ENCODE measurements at places on chromosomes 5 and 9.

DNA sequence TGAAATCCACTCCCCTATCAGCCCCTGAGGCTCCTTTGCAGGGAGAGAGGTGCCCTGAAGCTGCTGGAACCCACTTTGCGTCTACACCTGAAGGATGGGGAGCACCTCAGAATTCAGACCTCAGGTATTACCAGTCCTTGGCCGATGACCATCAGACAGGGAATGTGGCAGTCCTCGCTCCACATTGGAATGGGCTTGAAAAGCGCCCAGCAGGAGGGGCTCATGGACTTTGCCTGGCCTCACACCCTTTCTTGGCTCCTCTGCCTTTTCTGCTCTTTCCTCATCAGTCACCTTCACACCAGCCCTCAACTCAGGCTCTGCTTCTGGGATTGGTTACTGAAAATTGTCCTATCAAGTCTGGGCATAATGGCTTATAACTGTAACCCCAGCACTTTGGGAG, 83.9 kb downstream of the BARX1 start:
- no peak for DNase-seq

- DNase-seq = no peak
Measured at GRCh38 chr5:138082033-138082432, 1.8 kb upstream of the WNT8A start.

DNA sequence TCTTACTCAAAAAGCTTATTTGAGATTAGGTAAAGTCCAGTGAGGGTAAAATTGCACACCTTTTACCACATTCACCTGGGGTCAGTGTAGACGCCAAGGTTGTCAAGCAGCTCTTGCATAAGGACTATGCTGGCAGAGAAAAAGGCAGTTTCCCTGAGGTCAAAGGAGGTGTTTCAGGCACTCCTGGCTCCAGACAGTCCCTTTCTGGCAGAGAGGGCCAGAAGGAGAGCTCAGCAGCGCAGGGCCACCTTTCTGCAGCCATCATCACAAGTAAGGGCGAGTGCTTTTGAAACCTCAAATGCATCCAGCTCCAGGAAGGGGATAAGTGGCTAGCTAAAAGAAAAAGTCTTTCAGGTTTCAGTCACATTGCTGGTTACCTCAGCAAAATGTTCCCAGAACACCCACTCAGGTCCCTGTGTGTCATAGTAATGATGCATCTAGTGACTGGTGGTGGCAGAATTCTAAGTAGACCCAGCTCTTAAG, 16.7 kb upstream of the IL13 start:
- DNase-seq = no peak

GRCh38 chr5:9166202-9167112, 379.4 kb downstream of the SEMA5A start:
- no peak for DNase-seq

DNA sequence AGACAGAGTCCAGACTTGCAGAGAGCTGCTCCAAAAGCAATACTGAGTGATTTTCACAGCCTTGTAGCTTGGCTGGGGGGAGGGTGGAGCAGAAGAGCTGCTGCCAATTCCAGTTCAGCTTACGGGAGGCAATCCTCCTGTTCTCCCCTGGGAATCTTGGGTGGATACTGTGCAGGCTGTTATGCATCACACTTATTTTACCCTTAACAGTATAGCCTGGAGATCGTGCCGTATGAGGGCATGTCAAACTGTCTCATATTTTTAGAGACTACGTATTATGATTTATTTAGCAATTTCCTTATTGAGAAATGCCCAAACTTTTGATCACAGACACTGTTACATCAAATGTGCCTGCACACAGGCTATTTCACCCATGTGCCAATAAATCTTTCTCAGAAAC, 85.2 kb downstream of the BASP1 start:
- no peak for DNase-seq

DNA sequence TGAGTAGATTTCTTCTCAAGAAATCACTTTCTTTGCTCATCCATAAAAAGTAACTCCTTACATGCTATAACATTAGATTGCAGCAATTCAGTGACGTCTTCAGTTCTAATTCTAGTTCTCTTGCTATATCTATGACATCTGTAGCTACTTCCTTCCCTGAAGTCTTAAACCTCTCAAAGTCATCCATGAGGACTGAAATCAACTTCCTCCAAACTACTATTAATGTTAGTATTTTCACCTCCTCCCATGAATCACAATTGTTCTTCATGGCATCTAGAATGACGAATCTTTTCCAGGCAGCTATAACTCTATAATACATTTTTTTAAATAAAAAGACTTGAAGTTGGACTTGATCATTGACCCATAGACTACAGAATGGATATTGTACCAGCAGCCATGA, 46.2 kb upstream of the PRRC1 start:
- no peak for DNase-seq

DNA sequence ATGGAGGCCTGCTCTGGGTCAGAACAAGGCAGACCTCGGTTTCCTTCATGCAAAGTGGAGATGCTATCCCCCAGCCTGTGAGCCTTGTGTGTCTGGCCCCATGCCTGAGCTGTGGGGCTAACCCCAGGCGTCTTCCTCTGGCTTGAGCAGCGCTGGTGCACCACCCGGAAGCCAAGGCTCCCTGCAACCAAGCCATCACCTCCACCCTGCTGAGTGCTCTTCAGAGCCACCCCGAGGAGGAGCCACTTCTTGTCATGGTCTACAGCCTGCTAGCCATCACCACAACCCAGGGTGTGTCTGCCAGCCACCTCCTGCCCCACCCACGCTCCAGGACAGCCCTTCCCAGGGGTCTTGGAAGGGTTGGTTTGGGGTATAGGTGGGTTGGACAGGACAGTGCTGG, 16.2 kb downstream of the REXO4 start:
- DNase-seq = no peak

Measured in esophagus squamous epithelium (tissue), 5 donors.